ENCODE measurements at places on chromosomes 2 and 18. TPM values are rescaled to one million over a fixed set of nuclear protein-coding genes. Genes with fewer than 3 reads are reported as not detected.
A peak's percentile ranks its signal among the peaks of the same experiment; 100 is the strongest.

The DSC3 gene
- not detected for polyA plus RNA-seq

The PDIA6 gene
- polyA plus RNA-seq: 308 TPM

The HOXD1 gene
- not detected for polyA plus RNA-seq

The C2orf66 gene
- polyA plus RNA-seq: 0.71 TPM

The HOXD8 gene
- 8.2 TPM for polyA plus RNA-seq

The DCDC2C gene
- not detected for polyA plus RNA-seq

The IL1RL1 gene
- not detected for polyA plus RNA-seq

The SCN1A gene
- 0.02 TPM for polyA plus RNA-seq

The SPOPL gene
- polyA plus RNA-seq: 5.6 TPM

GRCh38 chr2:66684289-66684688 lies 249.4 kb downstream of the MEIS1 start:
- H3K27me3 ChIP-seq: no peaks in the 10 kb centered on the region
- no peak overlapping the region for H3K4me3 ChIP-seq
- no peaks in the 10 kb centered on the region for H3K36me3 ChIP-seq
- DNase-seq: no peak
- no peak overlapping the region for H3K27ac ChIP-seq

DNA sequence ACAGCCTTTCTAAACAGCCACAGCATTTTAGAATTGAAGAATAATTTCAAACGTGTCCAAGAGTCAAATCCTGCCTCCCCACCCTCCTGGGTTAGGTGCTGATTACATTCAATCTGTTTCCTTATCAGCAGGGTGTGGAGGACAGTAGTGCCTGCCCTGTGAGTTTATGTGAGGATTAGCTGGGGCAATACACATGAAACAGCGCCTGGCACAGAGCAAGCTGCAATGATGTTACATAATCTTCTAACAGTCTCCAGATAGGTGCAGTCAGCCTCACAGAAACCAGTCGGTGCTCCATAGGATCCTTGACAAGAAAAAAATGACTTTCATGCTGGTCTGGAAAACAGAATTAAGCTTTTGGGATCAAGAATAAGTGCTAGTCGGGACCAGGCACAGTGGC lies 91.7 kb upstream of the ITGA6 start:
- DNase-seq: no peak
- no peak overlapping the region for H3K4me3 ChIP-seq
- H3K27ac ChIP-seq: no peak overlapping the region

- no peaks in the 10 kb centered on the region for H3K36me3 ChIP-seq
- H3K27ac ChIP-seq: no peak overlapping the region
- H3K27me3 ChIP-seq: no peaks in the 10 kb centered on the region
These were observed 151.3 kb upstream of the SLC39A10 start for GRCh38 chr2:195505701-195506100.

DNA sequence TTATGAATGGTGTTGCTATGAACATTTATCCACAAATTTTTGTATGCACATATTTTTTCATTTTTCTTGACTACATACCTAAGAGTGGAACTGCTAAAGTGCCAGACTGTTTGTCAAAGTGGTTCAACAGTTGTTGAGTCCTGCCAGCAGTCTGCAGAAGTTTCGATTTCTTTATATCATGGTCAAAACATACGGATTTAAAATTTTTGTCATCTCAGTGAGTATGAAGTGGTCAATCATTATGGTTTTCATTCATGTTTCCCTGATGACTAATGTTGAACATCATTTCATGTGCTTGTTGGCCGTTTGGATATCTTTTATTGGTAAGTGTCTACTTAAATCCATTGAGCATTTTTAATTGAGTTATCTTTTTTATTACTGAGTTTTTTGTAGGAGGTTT lies 39.2 kb downstream of the CCDC138 start:
- no peak overlapping the region for H3K4me3 ChIP-seq
- H3K27ac ChIP-seq: no peak overlapping the region
- no peak for DNase-seq

GRCh38 chr2:188422726-188423125 lies 131.1 kb downstream of the GULP1 start:
- no peak for DNase-seq
- peaks cover 13% of the 10 kb centered on the region for H3K4me1 ChIP-seq
- no peaks in the 10 kb centered on the region for H3K27me3 ChIP-seq
- H3K27ac ChIP-seq: peak overlapping the region; percentile 34

GRCh38 chr2:137980459-137980858 lies 16.2 kb downstream of the HNMT start:
- no peak for DNase-seq
- no peak overlapping the region for H3K27ac ChIP-seq
- H3K4me3 ChIP-seq: no peak overlapping the region
- H3K27me3 ChIP-seq: no peaks in the 10 kb centered on the region

DNA sequence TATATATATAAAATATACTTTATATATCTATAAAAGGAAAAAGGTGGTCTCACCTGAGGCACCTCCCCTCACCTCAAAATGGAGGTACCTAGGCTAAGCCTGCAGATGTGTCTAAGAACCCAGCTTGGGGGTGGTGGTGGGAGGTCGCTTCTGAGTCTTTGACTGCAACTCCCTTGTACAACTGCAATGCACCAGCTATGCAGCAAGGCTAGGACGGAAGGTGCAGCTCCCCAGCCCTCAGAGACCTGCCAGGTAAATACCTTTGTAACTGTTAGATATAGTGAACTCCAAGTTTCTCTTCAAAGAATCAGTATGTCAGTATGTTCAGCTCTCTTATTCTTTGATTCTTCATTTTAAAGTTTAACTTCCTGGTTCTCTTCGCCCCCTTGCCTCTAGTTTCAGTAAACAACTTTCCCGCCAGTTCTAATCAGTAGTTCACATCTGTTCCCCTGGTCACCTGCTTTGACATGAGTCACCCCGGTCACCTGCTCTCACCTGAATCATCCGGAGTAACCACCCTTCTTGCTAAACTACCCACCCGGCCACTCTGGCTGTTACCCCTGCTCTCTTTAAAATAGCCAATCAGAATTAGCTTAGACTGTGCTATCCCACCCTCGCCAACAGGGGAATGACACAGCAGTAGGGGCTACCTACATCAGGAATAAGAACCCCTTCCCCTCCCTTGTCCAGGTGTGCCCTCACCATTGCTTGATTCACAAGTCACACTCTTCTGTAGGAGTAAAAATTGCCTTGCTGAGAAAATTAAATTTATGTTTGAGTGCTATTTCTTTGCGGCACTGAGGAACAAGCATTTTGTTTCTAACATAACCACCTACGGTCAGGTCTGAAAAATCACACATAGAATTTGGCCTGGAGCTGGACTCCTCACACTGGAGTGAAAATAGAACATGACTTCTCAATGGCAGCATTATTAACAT lies 24.7 kb upstream of the IMPA2 start:
- no peaks in the 10 kb centered on the region for H3K27me3 ChIP-seq
- H3K36me3 ChIP-seq: no peaks in the 10 kb centered on the region
- no peak for DNase-seq
- H3K27ac ChIP-seq: no peak overlapping the region
- no peaks in the 10 kb centered on the region for H3K4me1 ChIP-seq

- H3K36me3 ChIP-seq: no peaks in the 10 kb centered on the region
- H3K27ac ChIP-seq: no peak overlapping the region
- no peak for DNase-seq
- H3K4me1 ChIP-seq: no peaks in the 10 kb centered on the region
- H3K4me3 ChIP-seq: no peak overlapping the region
These were observed 15.7 kb downstream of the ZNF407 start for GRCh38 chr18:74613381-74613780.

GRCh38 chr2:67846370-67847070 lies 216.3 kb downstream of the C1D start:
- no peak overlapping the region for H3K4me3 ChIP-seq
- peak; percentile 49 for DNase-seq
- H3K27ac ChIP-seq: peak overlapping the region; percentile 76
- H3K27me3 ChIP-seq: no peaks in the 10 kb centered on the region

GRCh38 chr2:8965216-8965969 lies 38.1 kb downstream of the MBOAT2 start:
- no peak overlapping the region for H3K27ac ChIP-seq
- H3K36me3 ChIP-seq: no peaks in the 10 kb centered on the region
- H3K4me3 ChIP-seq: no peak overlapping the region
- DNase-seq: no peak
- no peaks in the 10 kb centered on the region for H3K4me1 ChIP-seq
- H3K27me3 ChIP-seq: no peaks in the 10 kb centered on the region

- peaks cover 3% of the 10 kb centered on the region for H3K36me3 ChIP-seq
- no peak overlapping the region for H3K4me3 ChIP-seq
- H3K27ac ChIP-seq: peak overlapping the region; percentile 91
- DNase-seq: no peak
- no peaks in the 10 kb centered on the region for H3K27me3 ChIP-seq
These were observed 8.3 kb downstream of the PXDN start for GRCh38 chr2:1736045-1736444.

- H3K4me1 ChIP-seq: peaks cover 37% of the 10 kb centered on the region
- H3K27me3 ChIP-seq: no peaks in the 10 kb centered on the region
- H3K36me3 ChIP-seq: no peaks in the 10 kb centered on the region
- peak overlapping the region; percentile 91 for H3K27ac ChIP-seq
- no peak overlapping the region for H3K4me3 ChIP-seq
- no peak for DNase-seq
These were observed 146.4 kb downstream of the IRS1 start for GRCh38 chr2:226652983-226653765.

DNA sequence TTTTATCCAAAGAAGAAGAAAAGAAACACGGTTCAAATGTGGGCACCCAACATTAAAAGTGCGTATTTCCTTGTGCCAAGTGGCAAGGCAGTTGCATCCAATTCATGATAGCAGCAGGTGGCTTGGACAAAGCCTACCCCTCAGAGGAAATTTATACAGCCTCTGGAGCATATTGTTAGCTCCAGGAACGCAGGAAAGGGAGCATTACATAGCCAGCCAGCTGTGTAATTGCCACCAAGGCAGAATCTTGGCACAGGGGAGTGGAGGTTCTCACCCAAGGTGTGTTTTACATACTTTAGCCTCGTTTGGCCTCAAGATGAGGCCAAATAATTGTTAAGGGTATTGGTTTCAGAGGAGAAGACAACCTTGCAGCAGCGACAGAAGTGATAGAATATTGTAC lies 526.9 kb downstream of the TMEM182 start:
- H3K4me1 ChIP-seq: no peaks in the 10 kb centered on the region
- H3K27ac ChIP-seq: no peak overlapping the region
- peaks cover 12% of the 10 kb centered on the region for H3K27me3 ChIP-seq
- no peak for DNase-seq
- H3K36me3 ChIP-seq: no peaks in the 10 kb centered on the region
- H3K4me3 ChIP-seq: no peak overlapping the region

DNA sequence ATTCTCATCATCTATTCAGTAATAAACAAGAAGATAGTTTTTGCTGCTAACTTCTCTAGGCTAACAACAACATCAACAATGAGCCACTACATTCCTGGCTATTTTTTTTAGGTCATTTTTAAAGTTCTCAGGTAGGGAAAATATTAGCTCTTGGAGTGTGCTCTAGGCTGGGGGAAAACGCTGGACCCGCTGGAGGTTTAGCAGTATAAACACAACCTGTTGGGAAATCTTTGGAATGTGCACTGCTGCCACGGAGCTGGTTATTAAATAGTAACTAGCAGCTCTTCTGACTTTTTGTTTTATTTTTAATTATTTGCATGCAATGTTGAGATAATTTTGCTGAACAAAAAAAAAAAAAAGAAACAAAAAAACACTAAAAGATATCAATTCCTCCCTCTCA lies 892.1 kb upstream of the ACVR2A start:
- no peak overlapping the region for H3K4me3 ChIP-seq
- no peak for DNase-seq
- no peaks in the 10 kb centered on the region for H3K4me1 ChIP-seq
- no peak overlapping the region for H3K27ac ChIP-seq

DNA sequence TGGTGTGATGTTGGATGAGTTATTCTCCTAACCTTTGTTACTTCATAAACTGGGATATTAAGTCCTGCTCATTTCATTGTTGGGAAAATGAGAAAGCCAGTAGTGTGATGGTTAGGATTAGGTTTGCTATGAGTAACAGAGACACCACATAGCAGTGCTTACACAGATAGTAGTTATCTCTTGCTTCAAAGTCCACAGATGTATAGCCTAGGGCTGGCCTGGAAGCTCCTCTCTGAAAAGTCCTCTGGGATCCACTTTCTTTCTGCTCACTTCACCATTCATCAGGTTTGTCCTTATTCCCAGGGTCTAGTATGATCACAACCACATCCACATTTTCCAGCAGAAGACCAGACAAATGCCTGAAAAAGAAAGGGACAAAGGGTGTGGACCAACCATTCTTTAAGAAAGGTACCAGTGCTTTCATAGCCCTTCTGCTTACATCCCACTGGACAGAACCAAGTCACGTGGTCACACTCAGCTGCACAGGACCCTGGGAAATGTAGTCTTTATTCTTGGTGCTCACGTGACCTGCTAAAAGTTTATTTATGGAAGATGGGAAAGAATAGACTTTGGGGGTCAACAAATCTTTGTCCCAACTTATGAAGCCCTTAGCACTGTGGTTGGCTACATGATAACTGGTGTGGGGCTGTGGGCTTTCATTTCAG lies 108.9 kb downstream of the INSIG2 start:
- H3K4me1 ChIP-seq: no peaks in the 10 kb centered on the region
- DNase-seq: peak; percentile 17
- no peaks in the 10 kb centered on the region for H3K36me3 ChIP-seq
- no peak overlapping the region for H3K4me3 ChIP-seq
- H3K27ac ChIP-seq: no peak overlapping the region
- H3K27me3 ChIP-seq: peaks cover 9% of the 10 kb centered on the region

DNA sequence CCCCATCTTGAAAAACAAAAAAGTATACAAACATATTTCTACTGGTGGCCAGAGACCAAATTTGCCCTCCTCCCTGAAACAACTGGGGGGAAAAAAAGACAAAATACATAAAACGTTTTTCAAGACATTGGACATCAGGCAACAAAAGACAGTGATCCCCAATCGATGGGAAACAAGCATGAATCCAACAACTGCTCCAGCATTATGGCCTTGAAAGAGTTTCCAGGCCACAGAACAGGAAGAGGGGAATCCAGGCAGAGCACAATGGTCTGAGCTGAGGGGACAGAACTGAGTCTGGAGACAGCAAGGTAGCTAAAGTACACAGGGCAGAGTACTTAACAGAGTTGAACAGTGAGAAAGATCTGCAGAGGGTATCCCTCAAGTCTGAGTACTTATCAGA lies 4.4 kb downstream of the CCDC88A start:
- H3K27ac ChIP-seq: no peak overlapping the region
- H3K36me3 ChIP-seq: peaks cover 19% of the 10 kb centered on the region
- peaks cover 4% of the 10 kb centered on the region for H3K4me1 ChIP-seq
- no peak overlapping the region for H3K4me3 ChIP-seq

- H3K36me3 ChIP-seq: no peaks in the 10 kb centered on the region
- peak; percentile 74 for DNase-seq
- no peak overlapping the region for H3K4me3 ChIP-seq
- no peaks in the 10 kb centered on the region for H3K4me1 ChIP-seq
- H3K27me3 ChIP-seq: no peaks in the 10 kb centered on the region
These were observed 86.8 kb upstream of the SP3 start for GRCh38 chr2:174051741-174052583.

DNA sequence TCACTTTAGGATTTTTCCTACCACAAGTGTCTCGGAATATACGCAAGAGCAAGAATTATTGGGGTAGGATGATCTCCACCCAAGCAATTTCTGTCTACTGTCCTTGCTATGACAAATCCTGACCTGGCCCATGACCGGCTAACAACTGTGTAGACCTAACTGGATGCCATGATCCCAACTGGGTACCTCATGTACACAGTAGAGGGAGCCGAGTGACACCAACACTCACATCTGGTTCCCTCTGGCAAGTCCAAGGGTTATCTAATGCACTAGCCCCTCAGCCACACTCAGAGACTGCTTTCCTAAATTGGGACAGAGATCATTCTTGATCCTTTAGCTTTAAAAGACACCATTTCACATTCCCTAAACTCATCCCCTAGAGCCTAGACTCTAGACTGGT lies 60.7 kb upstream of the ZNF532 start:
- H3K36me3 ChIP-seq: no peaks in the 10 kb centered on the region
- no peak for DNase-seq
- no peaks in the 10 kb centered on the region for H3K27me3 ChIP-seq
- H3K27ac ChIP-seq: no peak overlapping the region

All from SK-N-SH (cell line).